ENCODE measurements at places on chromosomes 5 and 9. TPM values are rescaled to one million over a fixed set of nuclear protein-coding genes. Genes with fewer than 3 reads are reported as not detected.

Gene KIAA1958
- total RNA-seq: 2.0 TPM

Gene BSPRY
- total RNA-seq: not detected

Gene TMEM174
- total RNA-seq: not detected

Gene CARTPT
- not detected for total RNA-seq

Gene PCBD2
- total RNA-seq: 4.8 TPM

Gene AOPEP
- 77.1 TPM for total RNA-seq

Gene PPIC
- total RNA-seq: 38.6 TPM

Gene SLC34A3
- not detected for total RNA-seq

Gene PCDHB15
- total RNA-seq: 0.65 TPM

Gene OBP2B
- not detected for total RNA-seq

Gene SLC45A2
- total RNA-seq: 0.09 TPM
